Activated CD4-positive, alpha-beta T cell treated with anti-CD3 and anti-CD28 coated beads, Interleukin-2, Interleukin-4, amounts not matched to agents 100 ng/mL and 50 ng/mL, durations not matched to agents 16 hours and 8 hours (primary cell): ENCODE measurements at places on chromosomes 6 and 20.

- DNase-seq: peak; percentile 67
Observed at GRCh38 chr6:25025919-25026301, 90.2 kb upstream of the RIPOR2 start.

- peak; percentile 85 for DNase-seq
Observed at GRCh38 chr20:63863798-63864544, 1.1 kb upstream of the TPD52L2 start.

DNA sequence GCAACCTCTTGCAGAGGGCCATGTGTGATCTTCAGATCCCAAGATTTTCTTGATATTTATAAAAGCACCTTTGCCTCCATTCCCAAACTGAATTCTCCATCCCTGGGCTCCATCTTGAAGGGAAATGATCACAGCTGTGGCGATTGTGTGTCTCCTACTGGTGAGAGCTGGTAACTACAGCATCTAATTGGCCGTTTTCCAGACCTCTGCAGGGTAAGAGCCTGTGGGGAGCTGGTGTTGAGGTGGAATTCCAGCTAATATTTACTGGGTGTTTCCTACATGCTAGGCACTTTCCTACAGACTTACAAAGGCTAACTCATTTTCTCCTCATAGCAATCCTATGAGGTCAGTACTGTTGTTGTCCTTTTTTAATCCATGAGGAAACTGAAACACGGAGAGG is 59.2 kb upstream of the FNDC1 start:
- DNase-seq: peak; percentile 53

GRCh38 chr6:145904391-145904790 is 59.8 kb downstream of the SHPRH start:
- DNase-seq: no peak

- peak; percentile 74 for DNase-seq
Observed at GRCh38 chr6:161079566-161080262, 88.1 kb downstream of the MAP3K4 start.

DNA sequence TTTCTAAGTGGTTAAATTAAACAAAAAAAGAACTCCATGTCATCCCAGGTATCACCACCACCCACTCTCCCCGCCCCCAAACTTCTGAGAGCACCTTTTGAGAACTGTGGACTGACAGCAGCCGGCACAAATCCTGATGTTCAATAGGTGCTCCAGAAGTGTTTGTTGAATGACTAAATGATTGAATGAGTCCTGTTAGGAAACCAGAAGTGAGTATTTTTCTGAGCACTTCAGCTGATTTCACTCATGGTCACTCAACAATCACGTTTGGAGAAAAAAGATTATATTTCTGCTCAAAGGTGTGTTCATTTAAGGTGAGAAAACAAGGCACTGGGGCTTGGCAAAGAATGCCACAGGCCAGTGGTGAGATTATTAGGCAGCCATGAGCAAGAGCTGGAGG is 6.2 kb upstream of the HNF4A start:
- DNase-seq: no peak

DNA sequence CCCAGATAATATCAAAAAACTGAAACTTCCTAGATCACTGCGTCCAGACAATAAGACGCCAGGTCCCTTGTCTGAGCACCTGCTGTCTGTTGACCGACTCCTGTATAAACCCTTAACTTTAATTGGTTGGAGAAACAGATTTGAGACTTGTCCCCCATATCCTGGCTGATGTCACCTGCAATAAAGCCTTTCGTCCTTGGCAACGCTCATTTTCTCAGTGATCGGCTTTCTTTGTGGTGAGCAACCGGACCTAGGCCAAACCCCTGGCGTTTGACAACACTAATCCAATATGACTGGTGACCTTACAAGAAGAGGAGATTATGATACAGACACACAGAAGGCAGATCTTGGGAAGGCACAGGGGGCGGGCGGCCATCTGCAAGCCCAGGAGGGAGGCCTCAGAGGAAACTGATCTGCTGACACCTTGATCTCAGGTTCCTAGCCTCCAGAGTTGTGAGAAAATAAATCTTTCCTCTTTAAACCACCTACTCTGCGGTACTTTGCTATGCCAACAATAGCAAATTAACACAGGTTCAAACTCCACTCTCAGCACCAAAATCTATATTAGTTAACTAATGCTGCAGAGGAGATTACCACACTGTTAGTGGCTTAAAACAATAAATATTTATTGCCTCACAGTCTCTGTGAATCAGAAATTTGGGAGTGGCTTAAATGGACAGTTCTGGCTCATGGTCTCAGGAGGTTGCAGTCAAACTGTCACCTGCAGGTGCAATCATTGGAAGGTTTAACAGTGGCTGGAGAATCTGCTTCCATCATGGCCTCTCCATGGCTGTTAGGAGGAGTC is 178.7 kb downstream of the OTOR start:
- DNase-seq: no peak

DNA sequence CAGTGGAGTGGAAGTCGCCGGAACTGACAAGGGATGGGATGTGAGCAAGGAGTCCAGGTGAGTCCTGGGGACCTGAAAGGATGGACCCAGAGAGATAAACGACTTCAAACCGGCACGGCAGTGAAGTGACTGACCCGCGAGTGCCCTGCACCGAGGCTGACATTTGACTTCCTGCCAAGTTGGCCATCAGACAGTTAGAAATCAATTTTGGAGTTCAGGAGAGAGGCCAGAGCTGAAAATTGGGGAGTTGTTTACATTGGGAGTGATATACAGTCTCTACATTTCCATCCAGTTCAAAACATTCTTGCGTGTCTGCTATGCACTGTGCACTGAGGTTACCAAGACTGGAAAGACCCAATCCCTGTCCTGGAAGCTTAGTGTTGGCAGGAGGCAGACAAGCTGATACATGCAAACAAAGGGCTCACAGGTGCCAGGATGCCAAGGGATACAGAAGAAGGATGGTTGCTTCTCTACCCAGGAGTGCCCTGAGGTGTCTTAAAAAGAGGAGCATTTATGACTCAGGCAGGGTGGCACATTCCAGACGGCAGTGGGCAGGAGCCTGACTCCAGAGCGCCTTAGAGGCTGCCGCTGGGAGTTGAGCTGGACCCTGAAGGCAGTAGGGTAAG is 186.6 kb downstream of the MTHFD1L start:
- no peak for DNase-seq

GRCh38 chr6:5087389-5087788 is 2.2 kb downstream of the PPP1R3G start:
- no peak for DNase-seq

DNA sequence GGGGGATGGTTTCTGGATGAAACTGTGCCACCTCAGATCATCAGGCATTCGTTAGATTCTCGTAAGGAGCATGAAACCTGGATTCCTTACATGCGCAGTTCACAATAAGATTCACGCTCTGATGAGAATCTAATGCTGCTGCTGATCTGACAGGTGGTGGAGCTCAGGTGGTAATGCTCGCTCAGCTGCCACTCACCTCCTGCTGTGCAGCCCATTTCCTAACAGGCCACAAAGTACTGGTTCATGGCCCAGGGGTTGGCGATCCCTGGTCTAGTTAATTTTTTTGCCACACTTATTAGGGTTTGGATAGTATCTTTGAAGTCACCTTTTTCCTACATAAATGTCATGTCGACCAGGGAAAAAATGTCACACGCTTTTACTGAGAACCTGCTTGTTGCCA is 96.8 kb upstream of the MLIP start:
- no peak for DNase-seq

GRCh38 chr6:9527679-9528286 is 887.1 kb downstream of the TFAP2A start:
- DNase-seq: no peak

GRCh38 chr6:3800850-3801591 is 48.2 kb upstream of the FAM50B start:
- no peak for DNase-seq

DNA sequence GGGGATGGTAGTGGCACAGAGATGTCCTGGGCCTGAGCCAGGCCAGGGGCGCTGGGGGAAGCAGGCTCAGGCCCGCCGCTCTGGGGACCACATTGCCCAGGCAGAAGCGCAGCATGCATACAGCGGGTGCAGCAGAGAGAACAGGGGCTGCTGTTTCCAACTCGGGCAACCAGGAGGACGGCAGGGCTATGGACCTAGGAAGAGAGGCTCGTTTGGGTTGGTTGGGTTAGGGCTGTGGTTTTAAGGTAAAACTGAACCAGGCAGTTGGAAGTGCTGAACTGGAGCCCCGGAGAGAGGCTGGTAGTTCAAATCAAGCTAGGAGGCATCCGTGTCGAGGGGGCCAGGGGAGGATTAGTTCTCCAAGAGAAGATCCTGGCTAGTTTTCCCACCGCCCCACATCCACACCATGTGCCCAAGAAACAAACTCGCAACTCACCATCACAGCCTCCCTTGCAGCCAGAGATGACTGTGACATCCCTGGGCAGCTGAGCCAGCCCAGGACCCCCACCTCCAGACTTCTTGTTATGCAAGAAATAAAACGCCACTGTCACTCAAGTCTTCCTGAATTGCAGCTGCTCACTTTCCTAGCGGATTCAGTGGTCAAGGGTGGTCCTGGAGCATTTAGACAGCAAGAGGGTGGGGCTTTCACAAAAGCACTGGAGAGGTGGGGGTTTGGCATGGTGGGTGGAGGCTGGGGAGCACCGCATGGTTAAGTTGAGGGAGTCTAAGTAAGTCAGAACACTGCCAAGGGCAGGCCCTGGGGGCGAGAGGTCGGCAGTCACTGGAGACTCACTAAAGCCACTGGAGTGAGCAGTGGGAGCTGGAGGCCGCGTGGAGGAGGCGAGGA is 161.2 kb downstream of the GRM4 start:
- no peak for DNase-seq

DNA sequence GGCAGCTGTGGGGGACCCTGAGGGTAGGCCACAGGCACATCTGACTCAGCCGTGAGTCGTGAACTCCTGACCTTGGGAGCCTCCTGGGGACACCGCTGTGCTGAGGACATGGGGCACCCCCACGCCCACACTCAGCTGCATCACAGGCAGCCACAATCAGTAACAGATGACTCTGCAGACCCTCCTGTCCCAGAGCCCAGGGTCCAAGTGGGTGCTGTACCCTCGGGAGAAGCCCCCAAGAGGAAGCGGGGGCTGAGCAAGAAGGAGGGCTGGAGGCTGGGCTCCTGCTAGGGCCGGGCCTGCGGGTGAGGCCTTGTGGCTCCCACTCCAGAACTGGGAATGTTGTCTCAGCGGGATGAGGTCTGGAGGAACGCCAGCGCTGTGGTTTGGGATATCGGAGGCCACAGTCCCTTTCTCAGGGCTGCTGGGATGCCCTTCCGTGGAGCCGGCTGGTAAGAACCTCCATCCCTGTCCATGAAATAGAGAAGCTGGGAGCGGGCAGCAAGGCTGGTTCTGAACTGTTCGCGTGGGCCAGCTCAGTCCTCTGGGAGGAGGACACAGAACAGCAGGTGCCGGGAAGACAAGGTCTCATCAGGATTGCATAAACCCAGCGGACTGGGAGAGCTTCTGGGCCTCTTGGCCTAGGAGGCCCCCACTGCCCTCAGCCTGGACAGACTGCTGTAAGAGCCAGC is 3.1 kb upstream of the LAMA5 start:
- DNase-seq: no peak

DNA sequence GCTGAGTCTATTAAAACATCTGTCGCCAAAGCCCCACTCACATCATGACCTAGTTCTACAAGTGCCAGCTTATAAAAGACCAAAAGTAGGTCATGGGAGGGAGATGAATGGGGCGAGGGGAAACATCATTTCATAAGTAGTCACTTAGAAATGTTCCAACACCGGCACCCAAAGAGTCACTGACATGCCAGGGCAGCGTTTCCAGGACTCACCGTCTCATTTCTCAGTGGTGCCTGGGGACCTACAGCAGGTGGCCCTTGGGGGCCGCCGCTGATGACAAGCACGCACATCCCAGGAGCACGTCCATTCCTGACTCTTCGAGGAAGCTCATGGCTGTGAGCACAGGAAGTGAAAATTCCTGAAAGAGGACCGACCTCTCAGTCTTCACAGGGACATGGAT is 260.4 kb downstream of the CDH4 start:
- DNase-seq: no peak
